ENCODE measurements at places on chromosomes 5 and 9. TPM values are rescaled to one million over a fixed set of nuclear protein-coding genes. Genes with fewer than 3 reads are reported as not detected.

The ZNG1C gene
- 38.5 TPM for total RNA-seq

The TLN1 gene
- 272 TPM for total RNA-seq

The SHROOM1 gene
- total RNA-seq = 13.0 TPM

The PDE8B gene
- not detected for total RNA-seq

DNA sequence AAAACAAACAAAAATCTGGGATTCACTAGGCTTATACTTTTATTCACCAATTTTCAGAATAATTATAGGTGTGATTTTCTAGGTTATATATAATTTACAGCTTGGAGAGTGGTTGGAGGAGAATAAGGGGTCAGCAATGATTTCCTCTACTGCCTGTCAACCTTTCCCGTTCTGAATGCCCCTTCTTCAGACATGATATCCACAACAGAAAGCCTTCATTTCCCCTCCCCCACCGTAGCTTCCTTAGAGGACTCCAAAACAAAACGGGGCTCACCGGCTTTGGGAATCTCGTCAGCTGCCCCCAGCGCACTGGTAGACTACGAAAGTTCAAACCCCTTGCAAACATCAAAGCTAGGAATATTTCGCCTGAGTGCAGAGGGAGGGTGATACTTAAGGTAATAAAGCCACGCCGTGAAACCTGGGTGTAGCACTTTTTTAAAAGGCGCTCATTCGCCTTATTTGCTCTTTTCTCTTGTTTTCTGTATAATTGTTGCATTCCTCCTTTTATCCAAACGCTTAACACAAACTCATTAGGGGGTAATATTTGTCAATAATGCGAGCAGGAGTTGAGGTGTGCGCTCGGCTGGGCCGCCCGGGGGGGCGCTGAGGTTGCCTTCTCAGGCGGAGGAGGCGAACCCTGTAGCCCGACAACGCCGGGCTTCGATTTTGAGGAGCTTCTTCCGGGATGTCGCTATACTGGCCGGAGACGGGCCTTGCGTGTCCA is 2.4 kb downstream of the OTP start:
- DNase-seq = no peak

- peak; percentile 57 for DNase-seq
Measured at GRCh38 chr5:125451622-125452021, 705.2 kb upstream of the ZNF608 start.

DNA sequence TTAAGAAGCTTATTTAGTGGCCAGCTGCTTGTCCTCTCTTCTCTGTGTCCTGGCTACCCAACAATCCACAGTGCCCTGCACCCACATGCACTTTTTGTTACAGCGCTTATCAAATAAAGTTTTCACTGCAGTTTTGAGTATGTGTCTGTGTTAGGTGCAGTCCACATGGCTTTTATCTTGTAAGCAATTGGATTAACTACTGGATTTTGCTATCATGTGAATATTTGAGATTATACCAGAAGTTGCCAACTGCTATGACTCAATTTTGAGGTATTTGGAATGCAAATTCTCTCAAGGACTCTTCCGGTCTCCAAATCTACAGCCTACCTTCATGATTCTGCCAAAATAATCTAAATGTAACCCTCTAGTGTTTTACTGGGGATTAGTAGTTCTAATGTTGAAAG is 690.2 kb downstream of the NR2F1-AS1 start:
- no peak for DNase-seq

DNA sequence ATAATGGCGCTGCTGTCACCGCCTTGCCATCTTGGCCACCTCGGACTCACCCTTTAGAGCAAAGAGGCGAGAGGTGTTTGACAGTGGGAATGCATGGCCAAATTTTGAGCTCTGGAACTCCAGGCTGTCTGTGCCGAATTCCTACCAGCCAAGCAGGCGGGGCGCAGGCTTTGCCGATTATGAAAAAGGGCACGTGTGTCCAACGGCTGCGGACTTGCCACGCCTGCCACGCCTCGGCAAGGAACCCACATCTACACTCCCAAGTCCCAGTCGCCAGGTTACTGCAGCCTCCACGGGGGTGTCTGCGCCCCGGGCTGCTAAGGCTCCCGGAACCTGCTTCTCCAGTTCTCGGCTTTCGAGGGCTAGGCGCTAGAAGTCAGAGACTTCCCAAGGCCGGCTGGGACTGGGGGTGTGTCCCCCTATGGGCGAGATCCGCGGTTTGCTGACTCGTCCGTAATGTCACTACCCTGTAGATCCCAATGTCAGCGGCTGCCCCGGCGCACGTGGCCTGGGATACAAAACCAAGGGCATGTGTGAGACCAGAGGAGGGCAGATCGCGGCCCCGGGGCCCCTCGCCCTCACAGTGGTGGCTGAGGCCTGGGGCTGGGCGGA is 2.8 kb downstream of the NPR3 start:
- peak; percentile 5 for DNase-seq

DNA sequence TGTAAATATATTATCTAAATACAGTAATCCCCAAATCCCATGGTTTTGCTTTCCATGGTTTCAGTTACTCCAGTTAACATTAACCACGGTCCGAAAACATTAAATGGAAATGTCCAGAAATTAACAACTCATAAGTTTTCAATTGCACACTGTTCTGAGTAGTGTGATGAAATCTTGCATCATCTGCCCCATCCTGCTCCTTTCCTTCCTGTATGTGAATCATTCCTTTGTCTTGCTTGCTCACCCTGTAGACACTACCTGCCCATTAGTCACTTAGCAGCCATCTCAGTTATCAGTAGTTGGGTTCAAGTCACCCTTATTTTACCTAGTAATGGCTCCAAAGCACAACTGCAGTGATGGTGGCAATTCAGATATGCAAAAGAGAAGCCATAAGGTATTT is 1568.5 kb upstream of the WWC1 start:
- peak; percentile 86 for DNase-seq

DNA sequence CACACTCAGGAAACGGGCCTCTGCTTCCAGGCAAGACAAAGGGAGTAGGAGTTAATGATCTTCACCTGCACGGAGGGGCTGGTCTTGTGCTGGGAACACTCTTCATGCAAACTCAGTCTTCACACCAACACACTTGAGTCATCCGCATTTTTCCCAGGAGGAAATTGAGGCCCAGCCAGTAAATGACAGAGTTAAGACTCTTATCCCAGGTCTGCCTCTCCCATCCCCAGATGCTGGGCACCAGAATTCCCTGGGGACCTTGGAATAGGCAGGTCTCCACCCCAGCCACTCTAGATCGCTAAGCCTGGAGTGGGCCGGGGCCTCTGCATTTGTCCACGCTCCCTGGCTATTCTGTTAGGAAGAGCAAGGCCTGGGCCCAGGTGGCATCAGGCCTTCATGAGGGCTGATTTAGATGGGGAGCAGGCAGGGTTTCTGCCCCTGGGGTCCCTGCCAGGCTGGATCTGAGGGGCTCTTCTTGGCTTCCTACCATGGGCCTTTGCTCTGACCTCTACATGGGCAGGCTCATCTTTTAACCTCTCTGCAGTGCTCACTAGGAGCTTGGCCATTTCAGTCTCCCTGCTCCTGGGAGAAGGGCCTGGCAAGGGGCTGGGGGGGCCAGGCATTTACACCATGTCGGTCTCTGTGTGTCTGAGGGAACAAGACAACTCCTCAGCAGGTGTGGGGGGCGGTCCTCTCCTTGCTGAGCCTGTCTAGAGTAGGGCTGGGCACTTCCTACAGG is 77.3 kb downstream of the AMBP start:
- DNase-seq = no peak

Measured in mammary epithelial cell (primary cell).